A549 treated with AZD2906 at 1 μM for 4 hours (cell line): ENCODE measurements at places on chromosomes 12 and 14. TPM values are rescaled to one million over a fixed set of nuclear protein-coding genes. Genes with fewer than 3 reads are reported as not detected.

Gene TGM1
- 0.93 to 1.8 TPM (median 1.1 TPM) in 5 replicates for total RNA-seq

Gene CDH24
- 2.5 to 4.6 TPM (median 4.4 TPM) in 5 replicates for total RNA-seq

Gene SLC11A2
- 17.6 to 22.9 TPM (median 20.3 TPM) in 5 replicates for total RNA-seq

Gene CMTM5
- total RNA-seq = not detected in 5 replicates

Gene ADIPOR2
- 57.2 to 69.3 TPM (median 62.8 TPM) in 5 replicates for total RNA-seq

Gene C14orf180
- not detected in 5 replicates for total RNA-seq
